ENCODE measurements at places on chromosomes 5 and 9.
A peak's percentile ranks its signal among the peaks of the same experiment; 100 is the strongest.

- no peak for DNase-seq
These were observed 50.7 kb upstream of the GRHPR start for GRCh38 chr9:37371565-37372464.

DNA sequence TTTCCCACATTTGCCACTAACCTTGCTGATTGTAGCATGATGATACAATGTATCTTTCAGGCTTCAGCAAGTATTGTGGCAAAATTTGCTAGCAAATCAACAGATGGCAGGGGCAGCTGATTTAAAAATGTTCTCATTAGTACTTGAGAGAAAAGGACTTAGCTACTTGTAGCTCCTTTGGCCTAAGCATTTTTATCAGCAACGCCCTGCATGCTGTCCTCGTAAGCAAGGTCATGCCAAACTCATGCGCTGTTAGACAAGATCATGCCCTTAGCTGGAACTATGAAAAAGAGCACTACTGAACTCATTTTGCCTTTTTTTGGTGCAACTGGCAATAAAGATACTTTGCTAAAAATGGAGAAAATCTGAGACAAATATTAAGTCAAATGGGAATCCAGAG is 197.1 kb downstream of the ICE1 start:
- DNase-seq, result no peak

DNA sequence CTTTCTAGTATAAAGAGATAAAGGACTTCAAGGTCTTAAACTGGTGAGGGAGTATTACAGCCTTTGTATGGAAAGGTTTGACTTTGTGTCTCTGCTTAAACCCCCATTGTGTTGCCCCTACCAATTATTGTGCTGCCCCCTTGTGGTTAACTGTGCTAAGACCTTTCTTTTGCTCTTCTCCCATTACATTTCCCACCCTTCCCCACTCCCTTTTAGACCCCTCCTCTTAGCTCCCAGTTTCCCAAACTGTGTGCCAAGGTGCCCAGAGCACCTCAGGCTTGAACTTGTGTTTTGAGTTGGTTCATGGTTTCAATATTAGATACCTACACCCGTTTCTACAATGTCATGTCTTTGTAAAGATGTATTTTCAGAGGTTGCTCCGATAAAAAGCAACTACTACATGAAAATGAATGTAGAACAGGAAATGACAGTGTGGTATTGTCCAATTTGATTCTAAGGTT is 2.9 kb downstream of the JAK2 start:
- peak; percentile 59 for DNase-seq

DNA sequence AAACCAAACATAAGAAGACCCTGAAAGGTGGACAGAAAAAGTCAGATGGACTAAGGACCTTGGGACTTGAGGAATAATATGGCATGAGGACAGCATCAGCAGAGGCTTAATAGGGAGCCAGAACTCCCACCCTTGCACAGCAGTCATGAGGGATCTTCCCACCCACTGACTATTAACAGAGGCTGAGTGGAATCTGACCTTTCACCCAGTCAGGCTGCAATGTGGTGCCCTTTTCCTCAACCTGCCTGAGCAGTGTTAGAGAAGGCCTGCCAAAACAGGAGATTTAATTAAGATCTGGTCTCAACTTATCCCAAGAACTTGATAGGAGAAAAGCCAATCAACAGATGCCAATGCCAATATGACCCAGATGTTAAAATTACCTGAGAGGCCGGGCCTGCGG is 481.9 kb downstream of the KDM4C start:
- DNase-seq, result no peak

All from CD14-positive monocyte (primary cell).